ENCODE measurements at places on chromosomes 3 and 15.

- DNase-seq = peak; percentile 81
Measured at GRCh38 chr3:171460725-171461524, 720 bp upstream of the TNIK start.

DNA sequence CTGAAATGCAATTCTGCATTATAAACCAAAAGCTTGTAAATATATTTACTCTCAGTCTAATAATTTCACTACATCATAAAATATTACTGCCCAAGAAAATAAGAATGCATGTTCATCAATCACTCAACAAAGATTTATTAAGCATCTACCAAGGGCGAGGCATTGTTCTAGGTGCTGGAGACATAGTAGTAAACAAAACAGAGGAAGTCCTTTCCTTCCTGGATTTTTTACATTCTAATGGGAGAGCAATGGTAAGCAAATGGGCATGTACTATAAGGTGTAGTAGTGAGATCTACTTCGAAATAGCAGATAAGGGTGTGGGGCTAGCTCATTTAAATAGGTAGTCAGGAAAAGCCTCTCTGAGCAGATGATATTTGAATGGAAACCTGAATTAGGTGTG is 10.8 kb upstream of the ZFYVE19 start:
- DNase-seq = no peak

- DNase-seq = no peak
Measured at GRCh38 chr15:45829336-45830153, 194.7 kb downstream of the SQOR start.

DNA sequence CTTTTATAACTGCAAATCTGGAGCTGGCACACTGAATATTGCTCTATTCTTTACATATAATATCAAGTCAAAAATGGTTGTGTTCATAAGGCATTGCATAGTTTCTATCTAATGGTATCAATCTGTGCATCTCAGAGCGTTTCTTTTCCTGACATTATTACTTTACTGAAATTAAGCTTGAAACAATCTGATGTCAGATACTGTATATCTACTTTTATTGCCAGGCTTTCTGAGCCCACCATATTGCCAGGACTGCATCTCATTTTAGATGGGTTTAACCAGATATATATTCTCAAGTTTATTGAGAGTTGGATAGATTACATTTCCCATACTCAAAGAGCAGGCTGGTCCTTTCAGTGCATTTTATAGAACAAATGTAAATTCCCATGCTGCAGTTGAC is 122.7 kb upstream of the MEIS2 start:
- no peak for DNase-seq

- DNase-seq = no peak
Measured at GRCh38 chr15:24777307-24777706, 101.7 kb downstream of the NPAP1 start.

DNA sequence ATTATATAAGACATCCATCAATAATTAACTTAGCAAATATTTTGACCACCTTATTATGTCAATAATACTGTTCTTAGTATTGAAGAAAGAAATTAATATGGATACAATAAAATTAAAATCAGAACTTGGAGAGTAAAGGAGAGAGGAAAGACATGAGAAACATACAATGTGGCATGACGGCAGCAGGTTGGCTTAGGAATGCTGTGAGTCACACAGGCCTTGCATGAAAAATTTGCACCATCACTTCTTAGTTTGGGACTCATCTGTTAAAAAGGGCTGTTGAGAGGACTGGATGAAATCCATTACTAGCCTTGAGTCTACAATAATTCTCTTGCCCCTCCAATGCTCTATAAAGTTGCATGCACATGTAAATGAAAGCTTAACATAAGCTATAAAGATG is 880.8 kb downstream of the ROBO1 start:
- no peak for DNase-seq

DNA sequence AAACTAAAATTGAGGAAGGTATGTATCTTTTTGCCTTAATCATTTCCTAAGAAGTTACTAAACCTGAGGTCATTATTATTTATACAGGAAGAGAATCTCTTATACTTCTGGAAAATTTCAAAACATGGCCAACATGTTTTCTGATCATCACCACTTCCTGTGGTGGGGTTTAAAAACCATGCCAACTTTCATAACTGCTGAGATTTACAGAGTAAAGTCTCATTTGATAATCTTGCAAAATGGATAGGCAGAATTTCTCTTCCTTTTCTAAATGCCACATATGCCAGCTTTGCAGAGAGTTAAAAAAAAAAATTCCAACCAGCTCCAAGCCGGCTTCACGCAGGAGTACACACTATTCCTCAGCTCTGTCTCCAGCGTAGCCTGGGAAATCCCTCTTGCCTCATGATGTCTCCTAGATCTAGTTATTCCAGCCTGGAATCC is 124.3 kb upstream of the SPRED1 start:
- no peak for DNase-seq

DNA sequence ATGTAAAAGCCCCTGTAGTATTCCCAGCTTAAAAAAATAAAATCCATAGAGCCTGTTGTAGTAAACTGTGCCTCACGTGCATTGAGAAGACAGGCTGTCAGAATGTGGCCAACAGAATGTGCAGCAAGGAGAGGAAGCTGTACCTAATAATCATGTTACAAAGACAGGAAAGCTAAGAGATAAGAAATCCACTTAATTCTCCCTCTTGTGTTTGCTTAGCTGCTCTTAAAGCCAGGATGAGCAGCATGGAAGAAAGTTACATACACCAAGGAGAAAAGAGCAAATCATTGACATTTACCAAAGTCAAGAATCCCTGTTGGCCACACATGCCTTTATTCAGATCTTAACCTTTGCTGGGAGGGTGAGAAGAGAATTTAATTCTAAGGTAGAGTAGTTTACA is 85.9 kb downstream of the TNIK start:
- DNase-seq = peak; percentile 64

DNA sequence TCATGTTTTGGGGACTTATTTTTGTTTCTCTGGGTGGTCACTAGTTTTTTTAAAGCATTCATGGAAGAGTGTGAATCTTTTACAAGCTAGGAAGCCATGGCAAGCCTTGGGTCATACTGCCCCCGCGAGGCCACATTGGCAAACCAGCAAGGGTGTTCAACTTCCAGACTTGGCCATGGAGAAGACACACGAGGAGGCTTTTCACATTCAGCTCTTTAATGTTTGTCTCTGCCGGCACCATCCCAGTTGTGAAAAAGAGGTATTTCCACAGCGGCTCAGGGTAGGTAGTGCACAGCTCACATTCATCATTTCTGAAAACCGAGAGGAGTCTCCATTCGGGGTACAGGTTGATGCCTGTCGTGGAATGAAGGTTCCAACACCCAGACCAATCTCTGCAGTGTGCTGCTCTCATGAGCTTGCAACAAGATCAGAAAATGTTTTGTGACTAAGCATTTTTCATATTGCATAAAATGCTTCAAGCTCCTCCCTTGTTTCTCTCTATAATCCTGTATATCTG is 7.7 kb downstream of the CCR5 start:
- no peak for DNase-seq

DNA sequence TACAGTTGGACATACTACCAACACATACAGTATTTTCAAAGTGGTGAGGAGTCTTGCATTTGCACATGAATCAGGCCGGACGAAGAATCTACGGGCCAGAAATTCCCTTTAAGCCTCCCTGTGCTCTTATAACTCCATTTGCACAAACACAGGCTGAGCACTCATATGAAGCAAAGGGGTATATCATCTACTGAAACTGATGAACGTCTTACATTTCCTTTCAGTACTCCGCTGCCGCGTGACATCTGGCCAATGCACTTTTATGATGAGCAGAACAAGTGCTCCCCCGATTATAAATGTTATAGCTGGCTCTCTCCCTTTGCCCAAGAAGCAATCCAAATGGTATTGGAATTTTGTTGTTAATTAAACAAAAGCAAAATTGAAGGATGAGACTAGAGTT is 110.3 kb upstream of the ICE2 start:
- DNase-seq = no peak

DNA sequence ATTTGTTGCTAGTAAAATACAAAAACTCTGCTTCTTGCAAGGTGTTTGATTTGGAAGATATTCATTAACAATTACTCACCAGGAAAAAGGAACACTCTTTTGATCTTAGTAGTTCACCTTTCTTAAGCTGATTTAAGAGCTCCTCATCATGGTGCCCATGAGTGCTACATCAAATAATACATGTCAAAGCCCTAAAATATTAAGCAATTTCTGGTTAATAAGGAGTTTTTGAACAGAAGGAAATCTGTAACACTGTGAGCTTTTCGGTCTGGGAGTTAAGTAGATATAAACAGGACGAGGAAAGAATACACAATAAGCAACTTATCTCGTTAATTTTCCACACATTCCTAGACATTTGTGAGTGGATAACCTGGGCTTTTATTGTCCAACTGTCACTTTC is 83.9 kb upstream of the DCBLD2 start:
- DNase-seq = no peak

DNA sequence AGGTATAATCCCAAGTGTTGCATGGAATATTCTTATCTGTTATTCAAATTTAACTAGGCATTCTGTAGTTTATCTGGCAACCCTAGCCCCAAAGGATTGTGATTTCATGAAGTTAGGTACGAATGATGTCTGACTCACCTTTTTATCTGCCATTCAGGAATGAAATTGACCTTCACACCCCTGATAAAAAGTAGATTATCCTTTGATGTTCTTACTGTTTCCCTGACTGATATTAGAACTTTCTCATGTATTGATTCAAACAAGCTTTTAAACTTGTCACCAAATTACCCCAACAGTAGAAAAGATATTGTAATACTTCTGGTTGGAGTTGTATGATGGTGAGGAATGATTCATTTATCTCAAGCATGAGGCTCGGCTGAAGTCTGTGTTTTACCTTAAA is 43.6 kb upstream of the CADPS start:
- DNase-seq = no peak

GRCh38 chr3:154904328-154904727 is 175.8 kb upstream of the MME start:
- no peak for DNase-seq

GRCh38 chr3:71172951-71173350 is 410.6 kb downstream of the FOXP1 start:
- no peak for DNase-seq

- peak; percentile 64 for DNase-seq
Measured at GRCh38 chr3:11059090-11059798, 66.7 kb downstream of the SLC6A1 start.

DNA sequence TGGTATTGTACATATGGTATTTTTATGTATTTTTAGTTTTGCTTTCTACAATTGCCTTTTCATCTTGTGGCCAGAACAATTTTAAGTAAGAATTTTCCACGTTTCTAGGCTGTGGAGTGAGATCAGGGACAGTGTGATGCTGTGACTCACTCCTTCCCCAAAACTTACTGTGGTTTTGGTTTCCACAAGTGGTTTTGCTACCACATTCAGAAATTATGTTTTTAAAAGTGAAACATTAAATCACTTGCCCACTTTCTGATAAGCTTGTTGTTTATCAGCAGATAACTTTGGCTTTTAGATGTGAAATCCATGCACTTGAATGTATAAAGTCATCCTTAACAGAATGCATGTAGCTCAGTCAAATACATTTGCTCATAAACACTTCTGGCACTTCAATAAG is 192.2 kb upstream of the THRB start:
- DNase-seq = no peak

GRCh38 chr15:50077651-50078050 is 41.4 kb downstream of the ATP8B4 start:
- DNase-seq = no peak

DNA sequence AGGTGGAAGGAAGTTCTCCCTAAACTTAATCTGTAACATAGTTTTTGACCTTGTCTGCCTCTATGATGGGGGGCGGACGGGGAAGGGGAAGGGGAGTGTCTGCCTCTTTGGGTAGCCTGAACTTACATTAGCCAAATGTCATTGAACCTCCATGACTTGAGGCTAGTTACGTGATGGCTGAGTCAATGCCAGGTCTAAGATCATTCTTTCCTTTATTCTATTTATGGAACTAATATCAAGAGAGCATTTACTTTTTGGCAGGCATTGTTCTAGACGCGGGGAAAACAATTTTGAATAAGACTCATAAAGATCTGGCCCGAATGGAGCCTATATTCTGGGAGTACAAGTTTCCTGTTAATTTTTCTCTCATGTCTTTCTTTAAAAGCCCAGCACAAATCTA is 340.7 kb upstream of the C2CD4B start:
- no peak for DNase-seq

Measured in NCI-H2227 treated with DMSO at 0.1 percent for 48 hours (cell line).